ENCODE measurements at places on chromosomes 4 and X. TPM values are rescaled to one million over a fixed set of nuclear protein-coding genes. Genes with fewer than 3 reads are reported as not detected.

DNA sequence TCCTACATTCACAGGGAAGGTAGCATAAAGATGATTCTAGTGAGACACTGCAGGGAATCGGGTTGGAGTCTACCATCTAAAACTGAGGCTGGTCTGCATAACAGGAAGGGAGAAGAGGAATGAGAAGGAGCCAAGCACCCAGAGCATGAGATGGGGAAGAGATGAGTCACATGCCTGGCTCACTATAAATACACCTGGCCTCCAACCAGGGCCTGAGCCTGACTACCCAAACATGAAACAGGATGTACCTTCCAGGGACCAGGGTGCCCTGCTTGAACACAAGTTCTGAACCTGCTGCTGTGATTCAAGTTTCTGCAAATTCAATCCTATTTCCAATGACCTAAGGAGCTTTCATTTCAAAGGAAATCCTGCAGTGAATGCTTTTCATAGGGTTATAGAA lies 24.9 kb downstream of the CD99L2 start:
- no peak overlapping the region for H3K4me3 ChIP-seq
- DNase-seq, result peak; percentile 75
- no peaks in the 10 kb centered on the region for H3K27me3 ChIP-seq
- peaks cover 31% of the 10 kb centered on the region for H3K4me1 ChIP-seq
- H3K27ac ChIP-seq, result peak overlapping the region; percentile 76

DNA sequence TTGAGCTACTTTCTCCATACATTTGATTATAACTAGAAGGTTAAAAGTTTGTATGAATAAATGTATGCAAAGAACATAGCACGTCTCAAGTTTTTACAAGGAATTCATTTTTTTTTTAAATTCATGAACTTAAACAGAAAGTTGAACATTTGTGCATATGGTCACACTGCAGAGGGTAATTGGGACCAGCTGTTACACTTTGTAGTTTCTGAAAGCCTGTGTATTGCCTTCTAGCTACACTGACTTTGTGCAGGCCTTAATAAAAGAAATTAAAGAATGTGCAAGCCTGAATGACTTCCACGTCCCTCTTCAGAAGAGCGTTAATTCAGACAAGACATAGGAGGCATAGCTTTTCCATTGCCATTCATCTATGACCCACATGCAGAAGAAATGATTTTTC lies 153.1 kb upstream of the PCDH18 start:
- no peaks in the 10 kb centered on the region for H3K36me3 ChIP-seq
- H3K4me1 ChIP-seq, result no peaks in the 10 kb centered on the region
- no peaks in the 10 kb centered on the region for H3K27me3 ChIP-seq
- no peak for DNase-seq
- H3K4me3 ChIP-seq, result no peak overlapping the region
- no peak overlapping the region for H3K27ac ChIP-seq

DNA sequence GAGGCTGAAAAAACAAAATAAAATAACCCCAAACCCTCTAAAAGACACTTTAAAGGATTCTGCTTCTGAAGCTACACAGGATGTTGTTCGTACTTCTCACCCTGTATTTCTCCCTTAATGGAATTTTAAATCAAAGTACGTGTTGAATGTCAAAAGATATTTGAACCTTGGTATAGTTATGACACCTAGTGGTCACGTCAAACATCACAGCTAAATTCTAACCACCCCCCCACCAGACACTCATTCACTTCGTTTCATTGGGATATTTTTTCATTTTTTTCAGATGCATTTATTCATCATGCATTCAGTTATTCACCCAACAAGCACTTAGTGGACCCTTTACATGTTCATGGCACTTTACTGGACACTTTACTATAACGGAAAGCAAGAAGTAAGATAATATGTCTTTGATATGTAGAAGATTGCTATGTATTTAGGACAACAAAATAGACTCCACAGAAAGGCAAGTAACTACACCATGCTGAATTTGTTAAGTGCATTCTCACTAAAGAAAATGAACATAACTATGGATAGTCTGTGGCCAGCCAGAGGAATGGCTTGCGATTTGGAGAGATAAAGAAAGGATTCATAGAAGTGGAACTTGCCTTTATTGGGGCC lies 62.5 kb upstream of the GPR174 start:
- no peak overlapping the region for H3K27ac ChIP-seq
- H3K27me3 ChIP-seq, result no peaks in the 10 kb centered on the region
- DNase-seq, result peak; percentile 38
- no peaks in the 10 kb centered on the region for H3K4me1 ChIP-seq

GRCh38 chrX:121949041-121949760 lies 901.8 kb downstream of the GLUD2 start:
- H3K4me1 ChIP-seq, result no peaks in the 10 kb centered on the region
- H3K27ac ChIP-seq, result no peak overlapping the region
- H3K36me3 ChIP-seq, result no peaks in the 10 kb centered on the region

DNA sequence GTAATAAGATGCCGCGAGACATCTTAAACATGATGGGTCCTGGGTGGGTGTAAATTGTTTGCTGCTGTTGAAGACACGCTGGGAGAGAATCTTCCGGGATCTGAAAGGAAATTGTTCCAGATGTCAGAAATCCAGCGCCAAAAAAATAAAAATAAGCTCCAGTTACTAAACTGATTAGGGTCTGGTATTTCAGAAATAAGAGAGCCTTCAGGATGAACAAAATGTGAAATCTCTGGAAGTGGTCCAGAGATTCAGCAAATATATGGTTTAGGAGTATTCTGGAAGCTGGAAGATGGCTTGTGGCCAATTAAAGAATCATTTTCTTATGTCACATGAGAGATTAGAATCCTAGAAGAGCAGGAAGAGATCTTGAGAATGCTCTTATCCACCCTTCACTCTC lies 75.8 kb upstream of the NHS start:
- H3K27ac ChIP-seq, result no peak overlapping the region
- H3K36me3 ChIP-seq, result no peaks in the 10 kb centered on the region
- no peak for DNase-seq
- no peak overlapping the region for H3K4me3 ChIP-seq
- H3K27me3 ChIP-seq, result peaks cover 22% of the 10 kb centered on the region
- no peaks in the 10 kb centered on the region for H3K4me1 ChIP-seq

GRCh38 chr4:57100979-57101651 lies 9.1 kb downstream of the IGFBP7 start:
- no peak for DNase-seq
- H3K27me3 ChIP-seq, result no peaks in the 10 kb centered on the region
- peaks cover 55% of the 10 kb centered on the region for H3K4me1 ChIP-seq

DNA sequence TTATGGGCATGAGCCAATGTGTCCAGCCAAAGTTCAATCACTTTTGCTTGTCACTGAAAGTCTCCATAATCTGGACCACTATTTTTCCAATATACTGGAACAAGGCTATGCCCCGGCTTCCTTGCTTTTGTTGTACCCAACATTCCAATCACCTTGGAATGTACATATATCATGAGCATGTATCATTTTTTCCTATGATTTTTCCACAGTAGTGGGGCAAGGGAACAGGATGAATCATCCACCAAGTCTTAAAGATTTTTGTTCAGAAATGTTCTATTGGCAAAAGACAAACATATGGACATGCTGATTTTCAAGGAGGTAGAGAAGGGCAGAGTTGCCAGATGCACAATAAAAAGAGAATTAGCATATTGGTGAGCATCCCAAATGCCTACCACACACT lies 548.1 kb upstream of the INTU start:
- no peaks in the 10 kb centered on the region for H3K36me3 ChIP-seq
- no peaks in the 10 kb centered on the region for H3K27me3 ChIP-seq
- no peak overlapping the region for H3K4me3 ChIP-seq
- DNase-seq, result no peak

DNA sequence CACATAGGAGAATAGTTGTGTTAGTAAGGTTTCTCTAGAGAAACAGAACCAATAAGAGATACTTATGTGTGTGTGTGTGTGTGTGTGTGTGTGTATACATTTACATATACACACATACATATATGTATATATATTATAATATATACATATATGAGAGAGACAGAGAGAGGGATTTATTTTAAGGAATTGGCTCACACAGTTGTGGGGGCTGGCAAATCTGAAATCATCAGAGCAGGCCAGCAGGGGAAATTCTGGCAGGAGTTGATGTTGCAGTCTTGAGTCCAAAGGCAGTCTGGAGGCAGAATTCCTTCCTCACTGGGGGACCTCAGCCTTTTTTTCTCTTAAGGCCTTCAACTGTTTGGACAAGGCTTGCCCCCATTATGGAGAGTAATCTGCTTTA lies 38.6 kb upstream of the NHS start:
- H3K36me3 ChIP-seq, result no peaks in the 10 kb centered on the region
- no peak overlapping the region for H3K27ac ChIP-seq
- no peak overlapping the region for H3K4me3 ChIP-seq
- H3K4me1 ChIP-seq, result no peaks in the 10 kb centered on the region
- no peak for DNase-seq
- peaks cover 32% of the 10 kb centered on the region for H3K27me3 ChIP-seq

GRCh38 chrX:153828723-153829548 lies 1.4 kb downstream of the PDZD4 start:
- H3K36me3 ChIP-seq, result no peaks in the 10 kb centered on the region
- no peak overlapping the region for H3K4me3 ChIP-seq
- no peaks in the 10 kb centered on the region for H3K4me1 ChIP-seq
- no peak overlapping the region for H3K27ac ChIP-seq

- H3K36me3 ChIP-seq, result no peaks in the 10 kb centered on the region
- H3K27me3 ChIP-seq, result no peaks in the 10 kb centered on the region
- DNase-seq, result no peak
- no peak overlapping the region for H3K4me3 ChIP-seq
- no peaks in the 10 kb centered on the region for H3K4me1 ChIP-seq
Measured at GRCh38 chr4:70680934-70681333, 7.4 kb upstream of the UTP3 start.

- H3K27me3 ChIP-seq, result no peaks in the 10 kb centered on the region
- H3K36me3 ChIP-seq, result peaks cover 4% of the 10 kb centered on the region
- DNase-seq, result peak; percentile 48
- peak overlapping the region; percentile 86 for H3K4me3 ChIP-seq
- H3K27ac ChIP-seq, result peak overlapping the region; percentile 18
Measured at GRCh38 chr4:110196871-110197528, 1.4 kb downstream of the ELOVL6 start.

GRCh38 chrX:131792789-131793462 lies 230.2 kb upstream of the STK26 start:
- peaks cover 4% of the 10 kb centered on the region for H3K4me1 ChIP-seq
- peak overlapping the region; percentile 80 for H3K27ac ChIP-seq
- H3K4me3 ChIP-seq, result peak overlapping the region; percentile 72

DNA sequence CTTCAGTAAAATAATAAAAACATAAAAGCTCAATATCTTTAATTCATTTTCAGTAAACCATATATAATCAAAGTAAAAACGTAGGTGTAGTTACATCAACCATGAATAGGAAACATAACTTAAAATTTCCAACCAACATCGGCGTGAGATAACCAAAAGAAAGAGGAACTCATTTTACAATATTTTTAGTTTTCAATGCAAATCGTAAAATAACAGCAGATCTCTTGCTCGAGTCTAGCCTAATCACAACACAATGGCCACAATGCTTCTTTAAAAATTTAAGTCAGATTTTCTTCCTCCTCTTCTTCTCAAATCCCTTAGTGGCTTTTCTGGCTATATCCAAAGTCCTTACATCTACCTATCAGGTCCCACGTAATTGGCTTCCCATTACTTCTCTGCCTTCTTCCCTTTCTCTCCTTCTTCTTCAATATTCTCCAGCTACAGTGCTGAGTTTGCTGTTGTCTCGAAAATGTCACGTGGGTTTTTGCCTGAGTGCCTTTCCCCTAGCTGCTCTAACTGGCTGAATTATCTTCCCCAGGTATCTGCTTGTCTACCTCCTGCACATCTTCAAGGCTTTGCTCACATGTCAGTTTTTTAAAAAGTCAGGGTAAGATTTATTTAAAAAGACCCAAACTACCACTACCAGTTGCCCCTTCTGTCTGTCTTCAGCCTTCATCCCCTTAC lies 90.9 kb upstream of the BANK1 start:
- no peak overlapping the region for H3K27ac ChIP-seq
- no peaks in the 10 kb centered on the region for H3K36me3 ChIP-seq
- no peaks in the 10 kb centered on the region for H3K27me3 ChIP-seq
- H3K4me1 ChIP-seq, result peaks cover 5% of the 10 kb centered on the region
- DNase-seq, result no peak
- H3K4me3 ChIP-seq, result no peak overlapping the region

DNA sequence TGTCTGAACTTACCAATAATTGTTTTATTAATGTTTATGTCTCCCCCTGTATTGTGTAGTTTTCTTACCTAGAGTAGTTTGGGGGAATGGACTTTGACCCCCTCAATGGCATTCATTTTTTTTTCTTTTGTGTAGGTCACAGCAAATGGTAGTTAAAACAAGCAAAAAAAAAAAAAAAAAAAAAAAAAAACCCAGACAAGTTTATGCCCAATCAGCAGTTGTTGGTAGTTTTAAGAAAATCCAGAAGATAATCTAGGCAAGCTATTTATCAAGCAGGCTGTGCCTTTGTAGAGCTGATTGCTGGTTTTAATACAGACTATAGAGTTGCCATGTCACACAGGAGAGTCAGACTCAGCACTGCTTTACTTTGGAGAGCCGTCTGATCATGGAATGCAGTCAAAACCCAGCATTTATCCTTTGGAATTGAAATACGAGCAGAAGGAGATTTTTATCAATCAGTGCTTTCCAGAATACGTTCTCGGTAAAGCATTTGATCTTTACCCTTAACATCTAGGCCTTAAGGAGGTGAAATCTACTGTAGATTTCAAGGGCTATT lies 16.6 kb downstream of the DCUN1D4 start:
- H3K27me3 ChIP-seq, result no peaks in the 10 kb centered on the region
- peaks cover 18% of the 10 kb centered on the region for H3K4me1 ChIP-seq
- no peak for DNase-seq
- H3K27ac ChIP-seq, result peak overlapping the region; percentile 31

- H3K27me3 ChIP-seq, result peaks cover 90% of the 10 kb centered on the region
- no peak overlapping the region for H3K4me3 ChIP-seq
- H3K27ac ChIP-seq, result no peak overlapping the region
- H3K36me3 ChIP-seq, result no peaks in the 10 kb centered on the region
- no peaks in the 10 kb centered on the region for H3K4me1 ChIP-seq
Measured at GRCh38 chrX:69185886-69186285, 20.6 kb upstream of the PJA1 start.

GRCh38 chrX:128931071-128931470 lies 592.2 kb downstream of the SMARCA1 start:
- DNase-seq, result no peak
- H3K36me3 ChIP-seq, result peaks cover 5% of the 10 kb centered on the region
- H3K4me3 ChIP-seq, result no peak overlapping the region
- H3K27me3 ChIP-seq, result no peaks in the 10 kb centered on the region
- no peak overlapping the region for H3K27ac ChIP-seq

- H3K27ac ChIP-seq, result no peak overlapping the region
- peak; percentile 91 for DNase-seq
- H3K4me1 ChIP-seq, result no peaks in the 10 kb centered on the region
- no peaks in the 10 kb centered on the region for H3K27me3 ChIP-seq
- no peak overlapping the region for H3K4me3 ChIP-seq
Measured at GRCh38 chrX:2320580-2321327, 180.0 kb downstream of the DHRSX start.

- H3K4me1 ChIP-seq, result no peaks in the 10 kb centered on the region
- H3K27ac ChIP-seq, result no peak overlapping the region
- H3K4me3 ChIP-seq, result no peak overlapping the region
- H3K36me3 ChIP-seq, result no peaks in the 10 kb centered on the region
Measured at GRCh38 chr4:23741681-23742191, 148.1 kb downstream of the PPARGC1A start.

The SORCS2 gene
- total RNA-seq, result not detected

The PNMA3 gene
- not detected for total RNA-seq

The TSPAN6 gene
- 5.6 TPM for total RNA-seq

The TMPRSS11A gene
- not detected for total RNA-seq

The RTL3 gene
- total RNA-seq, result not detected

The JAKMIP1 gene
- total RNA-seq, result not detected

The C4orf33 gene
- 10.5 TPM for total RNA-seq

The TREX2 gene
- 0.49 TPM for total RNA-seq

The NXF2 gene
- total RNA-seq, result not detected

The TMPRSS11B gene
- total RNA-seq, result not detected

Measured in MCF 10A (cell line).